ENCODE measurements at places on chromosomes 13 and 19.
A peak's percentile ranks its signal among the peaks of the same experiment; 100 is the strongest.

DNA sequence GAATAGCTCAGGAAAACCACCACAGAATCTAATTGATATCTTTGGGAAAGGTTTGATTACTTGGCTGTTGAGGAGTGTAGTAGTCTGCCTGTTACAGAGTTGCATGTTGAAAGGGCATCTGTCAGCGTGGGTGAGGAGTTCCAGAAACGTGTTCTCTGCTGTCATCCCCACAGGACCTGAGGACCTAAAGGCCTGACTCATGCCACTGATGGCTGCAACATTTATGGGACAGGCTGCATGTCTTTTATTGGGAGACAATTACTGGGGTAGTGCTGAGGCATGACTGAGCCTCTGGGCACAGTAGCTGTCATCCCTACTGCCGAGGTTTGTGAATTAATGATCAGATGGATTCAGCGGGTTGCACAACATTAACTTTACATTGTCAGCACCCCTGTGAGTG, 525.9 kb downstream of the GPC6 start:
- DNase-seq = no peak

GRCh38 chr13:43003010-43003409, 11.0 kb upstream of the EPSTI1 start:
- no peak for DNase-seq

GRCh38 chr13:48892053-48892687, 83.5 kb upstream of the FNDC3A start:
- no peak for DNase-seq

- DNase-seq = no peak
Measured at GRCh38 chr13:110150384-110151101, 156.4 kb downstream of the COL4A1 start.

DNA sequence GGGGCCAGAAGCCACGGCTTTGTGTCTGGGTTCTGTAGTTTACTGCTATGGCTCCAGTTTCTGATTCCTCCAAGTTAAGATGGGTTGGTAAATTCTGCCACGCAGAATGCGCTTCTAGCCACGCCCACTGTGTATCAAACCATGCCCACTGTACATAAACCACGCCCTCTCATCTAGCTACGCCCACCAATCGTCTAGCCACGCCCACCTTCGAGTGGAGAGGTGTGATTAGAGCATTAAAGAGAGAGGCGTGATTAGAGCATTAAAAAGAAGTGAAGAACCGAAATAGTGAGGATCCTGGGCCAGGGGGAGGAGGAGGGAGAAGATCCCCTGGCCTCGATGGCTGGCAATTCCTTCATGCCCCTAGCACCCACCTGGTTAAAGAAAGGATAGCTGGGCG, 43.7 kb upstream of the ADGRE5 start:
- DNase-seq = no peak

GRCh38 chr13:96065849-96066248, 12.6 kb upstream of the UGGT2 start:
- DNase-seq = no peak

GRCh38 chr19:43644181-43644580, 4.5 kb upstream of the CADM4 start:
- no peak for DNase-seq

- DNase-seq = no peak
Measured at GRCh38 chr13:108120302-108120701, 95.0 kb downstream of the LIG4 start.

GRCh38 chr13:48186722-48187121, 46.3 kb upstream of the ITM2B start:
- DNase-seq = no peak

- no peak for DNase-seq
Measured at GRCh38 chr13:28306325-28306724, 168.0 kb downstream of the PAN3 start.

- no peak for DNase-seq
Measured at GRCh38 chr19:30269638-30270037, 102.5 kb upstream of the ZNF536 start.

DNA sequence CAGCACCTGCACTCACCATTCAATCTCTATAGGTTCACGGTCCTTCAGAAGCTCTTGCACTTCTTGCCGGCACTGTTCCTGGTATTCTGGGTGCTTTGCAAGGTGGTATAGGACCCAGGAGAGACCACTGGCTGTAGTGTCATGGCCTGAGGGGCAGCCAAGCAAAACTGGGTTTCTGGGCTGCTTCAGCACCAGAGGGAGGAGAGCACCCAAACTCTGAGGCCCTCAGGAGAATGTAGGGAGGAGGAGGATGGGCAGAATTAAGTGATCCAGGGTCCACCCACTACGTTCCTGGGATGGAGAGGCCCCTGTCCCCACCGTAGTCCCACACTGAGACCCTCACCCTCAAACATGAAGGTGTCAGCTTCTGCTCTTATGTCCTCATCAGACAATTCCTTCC, 12.3 kb downstream of the CYP4F11 start:
- no peak for DNase-seq

DNA sequence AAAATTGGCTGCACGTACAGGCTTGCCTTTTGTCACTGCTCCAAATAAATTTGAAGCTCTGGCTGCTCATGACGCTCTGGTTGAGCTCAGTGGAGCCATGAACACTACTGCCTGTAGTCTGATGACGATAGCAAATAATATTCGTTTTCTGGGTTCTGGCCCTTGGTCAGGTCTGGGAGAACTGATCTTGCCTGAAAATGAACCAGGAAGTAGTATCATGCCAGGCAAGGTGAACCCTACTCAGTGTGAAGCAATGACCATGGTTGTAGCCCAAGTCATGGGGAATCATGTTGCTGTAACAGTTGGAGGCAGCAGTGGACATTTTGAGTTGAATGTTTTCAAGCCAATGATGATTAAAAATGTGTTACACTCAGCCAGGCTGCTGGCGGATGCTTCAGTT, 16.1 kb upstream of the AKAP11 start:
- DNase-seq = no peak

DNA sequence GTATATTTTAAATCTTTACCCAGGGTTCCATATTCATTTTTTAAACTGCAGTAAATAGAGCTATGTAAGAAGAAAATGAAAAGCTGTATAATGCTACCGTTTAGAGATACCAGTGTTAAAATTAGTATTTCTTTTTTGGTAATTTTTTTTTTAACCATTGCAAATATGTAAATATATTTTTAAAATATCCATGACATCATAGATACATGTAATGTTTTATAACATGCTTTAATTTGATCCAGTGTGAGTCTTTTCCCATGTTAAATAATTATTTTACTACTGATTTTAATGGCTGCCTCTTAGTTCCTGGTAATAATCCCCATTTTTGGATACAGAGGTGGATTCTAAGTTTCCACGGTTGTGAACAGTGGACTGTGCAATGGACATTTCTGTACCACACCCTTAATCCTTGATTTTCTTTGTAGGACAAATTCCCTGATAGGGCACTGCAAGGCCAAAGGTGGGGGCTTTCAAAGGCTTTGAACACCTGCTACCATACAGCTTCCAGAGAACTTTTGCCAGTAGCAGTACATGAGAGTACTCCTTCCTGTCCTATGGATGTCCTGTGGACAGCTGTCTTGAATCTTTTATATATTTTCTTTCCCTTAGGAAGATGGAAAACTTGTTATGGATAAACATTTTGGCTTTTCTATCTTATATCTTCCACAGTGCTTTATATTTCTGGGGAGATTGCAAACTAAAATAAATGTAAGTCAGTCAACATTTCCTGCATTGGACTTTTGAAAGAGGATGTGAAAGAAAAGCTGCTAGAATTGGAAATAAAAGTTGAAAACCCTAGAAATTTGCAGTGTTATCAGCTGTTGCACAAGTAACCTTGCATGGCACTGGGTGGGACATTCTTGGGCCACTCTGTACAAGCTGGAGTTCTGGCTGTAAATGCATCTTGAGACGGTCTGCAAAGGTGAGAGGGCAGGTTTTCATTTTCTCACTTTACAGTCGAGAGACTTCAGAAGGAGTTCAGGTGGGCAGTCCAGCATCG, 46.8 kb downstream of the ARHGEF7 start:
- DNase-seq = no peak

GRCh38 chr13:74229242-74229641, 95.0 kb upstream of the KLF12 start:
- DNase-seq = no peak

GRCh38 chr13:112971288-112971643, 2.3 kb downstream of the MCF2L start:
- DNase-seq = no peak

- DNase-seq = no peak
Measured at GRCh38 chr13:71863254-71863865, 3.6 kb downstream of the DACH1 start.

- DNase-seq = no peak
Measured at GRCh38 chr19:56873493-56873892, 33.0 kb upstream of the PEG3 start.

DNA sequence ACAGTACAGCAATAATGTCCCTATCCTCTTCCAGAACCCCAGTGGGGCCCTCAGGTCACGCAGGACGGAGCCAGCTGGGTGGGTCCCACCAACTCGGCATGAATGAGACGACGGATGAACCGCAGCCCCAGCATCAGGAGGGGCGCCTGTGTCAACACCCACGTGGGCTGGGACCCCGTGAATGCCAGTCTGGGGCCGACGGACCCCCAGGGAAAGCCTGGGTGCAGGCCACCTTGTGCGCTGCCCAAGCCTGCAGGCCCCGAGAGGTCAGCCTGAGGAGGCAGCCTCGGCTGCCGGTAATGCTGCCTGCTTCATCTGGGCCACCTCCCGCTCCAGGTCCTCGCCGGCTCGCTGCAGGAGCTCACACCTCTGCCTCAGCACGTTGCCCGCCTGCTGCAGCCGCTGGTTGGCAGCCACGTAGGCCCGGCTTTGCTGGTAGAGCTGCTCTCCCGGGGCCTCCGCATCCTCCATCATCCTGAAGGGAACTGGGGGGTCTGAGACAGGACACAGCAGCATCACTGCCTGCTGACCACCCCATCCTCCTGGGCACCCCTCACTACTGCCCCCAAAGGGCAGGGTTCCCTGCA, 4.2 kb downstream of the C19orf25 start:
- no peak for DNase-seq

DNA sequence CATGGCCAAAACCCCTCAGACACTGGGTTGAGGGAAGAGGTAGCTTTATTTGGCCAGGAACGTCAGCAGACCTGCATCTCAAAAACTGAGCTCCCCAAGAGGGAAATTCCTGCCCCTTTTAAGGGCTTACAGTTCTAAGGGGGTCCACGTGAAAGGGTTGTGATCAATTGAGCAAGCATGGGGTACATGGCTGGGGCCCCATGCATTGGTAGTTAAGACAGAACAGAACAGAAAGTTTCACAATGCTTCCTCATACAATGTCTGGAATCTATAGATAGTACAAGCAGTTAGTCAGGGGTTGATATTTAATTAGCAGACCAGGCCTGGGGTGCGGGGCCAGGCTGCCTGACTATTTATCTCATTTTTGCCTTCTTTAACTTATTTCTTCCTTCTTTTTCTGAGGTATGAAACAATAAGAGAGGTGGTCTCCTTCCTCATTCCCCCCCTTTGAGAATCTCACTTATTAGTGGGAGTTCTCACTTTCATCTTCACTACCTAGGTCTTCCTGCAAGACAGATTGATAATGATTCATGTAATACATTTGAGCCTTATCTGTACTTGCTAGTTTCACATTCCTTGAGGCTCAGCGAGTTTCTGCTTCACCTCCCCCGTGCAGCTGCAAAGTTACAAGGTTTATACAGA, 84.8 kb downstream of the SLC25A15 start:
- no peak for DNase-seq

DNA sequence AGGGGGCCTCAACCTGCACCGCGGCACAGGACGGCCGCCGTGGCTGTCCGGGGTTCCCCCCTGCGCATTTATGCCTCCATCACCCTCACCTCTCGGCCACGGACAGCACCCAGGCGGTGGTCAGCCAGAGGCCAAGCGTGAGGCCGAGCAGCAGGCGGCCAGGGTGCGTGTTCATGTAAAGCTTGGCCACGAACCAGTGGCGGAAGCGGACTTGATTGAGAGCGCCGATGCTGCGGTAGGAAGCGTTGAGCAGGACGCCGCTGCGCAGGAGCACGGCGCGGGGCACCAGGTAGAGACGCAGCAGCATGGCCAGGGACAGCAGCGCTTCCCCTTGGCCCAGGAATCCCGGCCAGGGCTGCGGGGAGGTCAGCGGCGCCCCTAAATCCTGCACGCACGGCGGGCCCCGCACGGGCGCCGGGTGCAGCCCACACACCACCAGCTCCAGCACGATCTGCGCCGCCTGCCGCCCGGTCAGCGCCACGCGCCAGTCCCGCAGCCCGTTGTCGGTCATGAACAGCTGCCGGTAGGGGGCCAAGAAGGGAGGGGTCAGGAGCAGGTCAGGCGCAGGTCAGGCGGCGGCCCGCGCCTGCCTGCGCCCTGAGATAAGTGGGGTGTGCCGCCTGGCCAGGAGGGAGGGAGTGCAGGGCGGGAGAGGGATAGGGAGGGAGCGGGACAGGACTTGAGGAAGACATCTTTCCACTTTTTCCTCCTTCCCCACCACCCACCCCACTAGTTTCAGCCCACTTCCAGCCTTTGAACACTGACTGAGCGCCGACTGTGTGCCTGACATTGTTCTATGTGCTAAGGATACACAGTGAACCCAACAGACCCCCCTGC, 6.5 kb downstream of the KCNN4 start:
- DNase-seq = no peak

- DNase-seq = no peak
Measured at GRCh38 chr13:41548910-41549309, 91.6 kb downstream of the RGCC start.

- no peak for DNase-seq
Measured at GRCh38 chr13:23859455-23859854, 29.7 kb downstream of the MIPEP start.

DNA sequence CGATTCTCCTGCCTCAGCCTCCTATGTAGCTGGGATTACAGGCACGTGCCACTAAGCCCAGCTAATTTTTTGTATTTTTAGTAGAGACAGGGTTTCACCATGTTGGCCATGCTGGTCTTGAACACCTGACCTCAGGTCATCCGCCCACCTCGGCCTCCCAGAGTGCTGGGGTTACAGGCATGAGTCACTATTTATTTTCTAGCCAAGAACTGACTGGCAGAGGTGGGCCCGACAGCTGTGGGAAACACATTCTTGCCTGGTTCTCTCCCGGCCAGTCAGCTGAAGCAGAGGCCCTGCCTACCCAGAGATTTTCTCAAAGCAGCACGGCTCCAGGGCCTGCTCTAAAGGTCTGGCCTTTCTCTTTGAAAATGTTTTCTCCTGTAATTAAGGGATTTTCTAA, 108.0 kb downstream of the KCTD15 start:
- no peak for DNase-seq

GRCh38 chr19:31499281-31500196, 150.3 kb upstream of the TSHZ3 start:
- no peak for DNase-seq

DNA sequence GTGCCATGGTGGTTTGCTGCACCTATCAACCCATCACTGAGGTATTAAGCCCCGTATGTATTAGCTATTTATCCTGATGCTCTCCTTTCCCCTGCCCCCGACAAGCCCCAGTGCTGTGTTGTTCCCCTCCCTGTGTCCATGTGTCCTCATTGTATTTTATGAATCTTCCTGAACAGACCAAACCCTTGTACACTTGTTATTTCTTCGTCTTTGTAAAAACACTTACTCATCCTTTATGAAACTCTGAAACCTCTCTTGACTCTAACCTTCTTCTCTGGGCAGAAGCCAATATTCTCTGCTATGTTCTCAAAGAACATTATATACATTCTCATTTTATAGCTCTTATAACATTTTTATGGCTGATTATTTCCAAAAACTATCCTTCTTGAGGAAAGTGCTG, 746.9 kb downstream of the EFNB2 start:
- no peak for DNase-seq

GRCh38 chr19:50843701-50844221, 10.4 kb upstream of the KLK15 start:
- DNase-seq = peak; percentile 78

Measured in NCI-H2171 (cell line).